Left kidney (tissue), 8 donors: ENCODE measurements at places on chromosomes 5 and 9. TPM values are rescaled to one million over a fixed set of nuclear protein-coding genes. Genes with fewer than 3 reads are reported as not detected.

Gene NR2F1-AS1
- 59.1 TPM for polyA plus RNA-seq

Gene GLDC
- polyA plus RNA-seq, result 22.4 TPM

Gene DOLK
- 14.4 TPM for polyA plus RNA-seq

Gene C5orf58
- 0.25 TPM for polyA plus RNA-seq

Gene GABRB2
- 2.5 TPM for polyA plus RNA-seq

Gene NR6A1
- 1.7 TPM for polyA plus RNA-seq

Gene SLCO6A1
- not detected for polyA plus RNA-seq

Gene FBXO10
- polyA plus RNA-seq, result 16.5 TPM

Gene ACOT12
- 1.2 TPM for polyA plus RNA-seq

Gene PRSS3
- 3.6 TPM for polyA plus RNA-seq

Gene MSMP
- polyA plus RNA-seq, result not detected

Gene SPARC
- 1,957 TPM for polyA plus RNA-seq

Gene RC3H2
- polyA plus RNA-seq, result 52.1 TPM
